ENCODE measurements at places on chromosomes 3 and 15.

- no peak for DNase-seq
These were observed 254.0 kb upstream of the IL12A start for GRCh38 chr3:159734681-159735080.

GRCh38 chr3:139231555-139232281, 112.1 kb upstream of the MRPS22 start:
- DNase-seq: no peak

- DNase-seq: no peak
These were observed 118.2 kb upstream of the THBS1 start for GRCh38 chr15:39462691-39463090.

DNA sequence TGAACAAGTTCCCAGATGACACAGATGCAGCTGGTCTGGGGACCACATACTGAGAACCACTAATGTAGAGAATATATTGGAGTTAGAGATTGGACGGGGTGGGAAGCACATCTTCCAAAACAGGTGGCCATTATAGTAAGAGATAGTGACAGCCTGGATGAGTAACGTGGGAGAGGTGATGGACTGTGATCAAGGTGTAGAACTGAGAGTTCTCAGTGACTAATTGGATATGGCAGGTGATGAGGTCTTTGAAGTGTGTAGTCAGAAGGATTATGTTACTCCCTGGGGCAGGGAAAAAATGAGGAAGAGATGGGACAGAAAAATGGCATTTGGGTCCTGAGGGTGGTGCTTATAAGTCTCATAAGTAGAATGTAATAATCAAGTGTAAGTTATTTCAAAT, 66.6 kb downstream of the KCNMB2 start:
- DNase-seq: peak; percentile 97

- no peak for DNase-seq
These were observed 25.3 kb downstream of the NCEH1 start for GRCh38 chr3:172685331-172686214.

DNA sequence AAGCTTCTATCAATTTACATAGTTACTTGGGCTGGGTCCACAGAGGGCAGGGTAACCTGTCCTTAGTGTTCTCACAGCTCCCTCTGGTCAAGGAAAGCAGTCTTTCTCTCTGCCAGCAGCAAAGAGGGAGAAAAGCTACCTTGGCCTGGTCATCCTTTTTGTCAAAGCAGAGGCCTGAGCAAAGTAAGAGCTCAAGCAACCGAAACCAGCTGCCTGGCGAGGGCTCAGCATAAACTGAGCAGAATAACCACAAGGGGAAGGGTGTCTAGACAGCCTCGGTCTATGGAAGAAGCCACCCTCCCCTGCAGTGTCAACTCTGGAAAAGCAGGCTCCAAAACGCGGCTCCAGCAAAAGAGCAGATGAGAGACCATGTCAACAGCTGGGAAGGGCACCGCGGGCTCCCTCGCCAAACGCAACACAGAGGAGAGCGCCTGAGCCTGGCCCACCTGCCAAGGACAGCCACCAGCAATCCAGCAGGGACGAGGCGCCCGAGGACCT, 17.4 kb downstream of the LRIG1 start:
- no peak for DNase-seq

DNA sequence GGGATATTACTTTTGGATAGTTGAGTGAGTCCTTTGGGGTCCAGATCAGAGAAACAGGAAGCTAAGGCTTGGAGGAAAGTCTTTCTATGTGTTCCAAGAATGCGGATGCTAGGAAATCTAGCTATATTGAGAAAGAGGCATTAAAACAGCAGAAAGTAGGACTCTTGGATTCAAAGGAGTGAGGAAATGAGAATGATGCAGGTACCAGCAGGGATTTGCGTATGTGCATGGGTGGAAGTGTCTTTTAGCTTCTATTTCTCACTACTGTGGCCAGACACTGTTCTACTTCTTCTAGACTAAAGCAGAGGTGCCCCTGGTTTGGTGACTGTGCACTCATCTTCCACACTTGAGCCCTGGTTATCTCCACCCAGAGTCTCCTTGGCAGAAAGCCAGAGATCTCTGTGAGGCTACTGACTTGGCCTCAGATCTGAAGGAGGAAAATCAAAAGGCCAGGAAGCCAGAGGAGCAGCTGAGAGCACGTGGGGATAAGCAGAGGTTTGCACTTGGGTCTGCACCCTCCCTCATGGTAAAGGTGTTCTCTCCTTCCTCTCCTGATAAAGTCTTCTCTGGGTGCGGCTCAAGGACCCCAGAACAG, 44.3 kb downstream of the ATP2B2 start:
- DNase-seq: no peak

GRCh38 chr15:75161917-75162414, 39.7 kb upstream of the C15orf39 start:
- no peak for DNase-seq

DNA sequence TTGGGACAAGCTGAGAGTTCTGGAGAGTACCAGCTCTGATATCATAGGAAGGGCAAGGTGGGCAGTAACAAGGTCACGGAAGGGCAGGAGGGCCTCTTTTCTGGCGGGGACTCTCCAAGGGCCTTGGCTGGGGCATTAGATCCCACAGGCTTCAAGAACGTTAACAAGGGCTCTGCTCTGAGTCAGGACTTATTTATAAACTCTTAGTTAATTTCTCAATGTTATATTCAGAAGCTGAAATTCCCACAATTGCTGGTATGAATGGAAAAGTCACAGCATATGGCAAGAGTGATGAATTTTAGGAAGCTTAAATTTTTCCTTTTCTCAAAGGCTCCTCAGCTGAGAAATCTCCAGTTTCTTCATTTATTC, 320.2 kb upstream of the TBC1D5 start:
- DNase-seq: no peak

DNA sequence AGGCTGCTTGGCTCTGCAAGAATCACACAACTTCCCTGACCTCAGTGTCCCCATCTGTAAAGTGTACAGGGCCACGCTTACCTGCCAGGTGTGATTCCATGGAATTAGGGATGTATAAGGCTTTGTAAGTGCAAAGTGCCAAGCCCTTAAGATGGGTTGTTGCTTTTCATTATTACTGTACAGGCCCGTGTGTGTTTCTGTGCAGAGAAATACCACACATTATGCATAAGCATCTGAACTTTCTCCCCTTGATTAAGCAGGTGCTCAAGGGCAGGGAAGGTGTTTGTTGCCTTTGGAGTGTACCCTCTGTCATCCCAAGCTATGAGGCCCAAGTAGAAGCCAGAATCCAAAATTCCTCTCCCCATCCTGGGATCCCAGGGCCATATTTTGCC, 13.6 kb upstream of the HRH1 start:
- DNase-seq: no peak

GRCh38 chr3:18740631-18741583, 315.8 kb upstream of the SATB1 start:
- no peak for DNase-seq

GRCh38 chr3:16400106-16400931, 113.2 kb downstream of the RFTN1 start:
- no peak for DNase-seq

GRCh38 chr3:154122912-154123559, 1.8 kb downstream of the ARHGEF26 start:
- DNase-seq: no peak

- no peak for DNase-seq
These were observed 583.0 kb downstream of the FOXP1 start for GRCh38 chr3:71000483-71000882.

- no peak for DNase-seq
These were observed 827.7 kb downstream of the ROBO1 start for GRCh38 chr3:78940128-78940527.

- DNase-seq: no peak
These were observed 25.1 kb downstream of the SYNPR start for GRCh38 chr3:63303238-63303637.

Data from NCI-H2171 treated with DMSO at 0.1 percent for 48 hours (cell line).